ENCODE measurements at places on chromosomes 5 and 9.

DNA sequence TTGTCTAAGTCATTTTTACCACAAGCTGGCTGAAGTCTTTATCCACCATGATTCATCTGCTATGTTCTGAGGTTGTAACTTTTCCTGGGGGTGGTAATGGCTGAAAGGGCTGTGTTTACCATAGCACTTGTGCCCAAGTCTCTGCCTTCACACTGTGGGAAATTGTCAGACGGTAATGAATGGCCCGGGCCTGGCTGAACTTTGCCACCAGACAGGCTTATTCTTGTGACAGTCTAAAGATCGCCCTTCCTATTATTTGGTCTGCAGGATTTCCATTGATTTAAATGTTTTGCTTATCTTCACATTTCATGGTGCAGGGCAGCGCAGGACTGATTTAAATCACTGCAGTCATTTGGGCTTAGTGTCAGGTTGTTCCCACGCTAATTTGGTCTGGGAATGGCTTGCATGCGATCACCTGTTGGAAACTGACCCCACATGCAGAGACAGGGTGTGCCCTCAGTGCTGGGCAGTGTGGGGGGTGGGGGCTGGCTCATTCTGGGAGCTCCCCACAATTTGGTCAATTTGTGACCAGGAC lies 109.3 kb upstream of the ICE1 start:
- DNase-seq: no peak

- DNase-seq: no peak
These were observed 997 bp downstream of the AUH start for GRCh38 chr9:91360551-91361290.

- DNase-seq: peak; percentile 41
These were observed 41.0 kb downstream of the ESM1 start for GRCh38 chr5:54944364-54944763.

DNA sequence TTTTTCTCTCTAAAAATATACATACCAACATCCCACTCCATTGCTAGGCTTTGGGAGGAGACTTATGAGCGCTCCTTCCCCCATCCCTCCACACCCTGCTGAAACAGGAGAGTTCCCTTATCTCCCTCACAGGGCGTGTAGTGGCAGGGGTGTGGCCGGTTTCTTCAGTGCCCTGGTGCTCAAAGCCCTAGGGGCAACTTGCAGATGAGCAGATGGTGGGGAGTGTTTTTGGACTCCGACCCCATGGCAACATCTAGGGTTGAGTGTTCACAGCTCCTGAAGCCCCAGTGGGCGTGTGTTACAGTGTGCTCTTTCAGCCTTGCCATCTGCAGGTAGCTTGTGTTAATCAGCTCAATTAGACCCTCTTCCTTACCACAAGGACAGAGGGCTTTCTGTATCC lies 409.5 kb downstream of the MAT2B start:
- DNase-seq: no peak

DNA sequence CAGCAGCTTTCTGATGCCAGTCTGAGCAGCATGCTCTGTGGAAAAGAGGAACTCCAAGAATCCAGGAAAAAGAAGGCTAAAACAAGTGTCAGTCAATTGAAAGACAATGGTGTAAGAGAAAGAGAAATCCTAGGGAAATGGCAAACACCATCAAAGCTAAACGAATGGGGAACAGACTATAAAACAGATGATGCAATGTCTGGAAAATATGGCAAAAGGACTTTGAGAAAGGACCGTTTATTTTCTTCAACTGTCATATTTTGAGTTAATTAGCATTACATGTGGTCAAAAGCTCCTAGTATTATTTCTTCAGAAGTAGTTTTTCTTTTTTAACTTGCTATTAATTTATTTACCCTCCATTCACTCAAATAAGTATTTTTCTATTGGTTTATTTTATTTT lies 465.2 kb downstream of the LRRC70 start:
- no peak for DNase-seq

DNA sequence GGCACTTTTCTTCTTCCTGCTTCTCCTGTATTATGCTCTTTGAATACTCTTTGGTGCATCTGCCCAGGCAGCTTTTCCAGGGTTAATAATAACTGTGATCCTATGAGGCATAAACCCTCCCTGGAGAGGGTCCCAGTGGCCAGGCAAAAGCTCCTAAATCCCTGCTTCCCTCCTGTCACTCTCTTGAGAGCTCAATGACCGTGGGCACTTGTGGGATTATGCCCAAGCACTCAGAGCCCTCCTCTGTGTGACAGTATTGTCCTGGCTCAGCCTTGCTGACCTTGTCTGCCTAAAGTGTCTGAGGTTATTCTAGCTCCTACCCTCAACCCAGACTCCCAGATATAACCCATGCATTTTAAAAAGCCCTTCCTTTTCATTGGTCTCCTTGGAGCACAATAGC lies 51.9 kb downstream of the GALNT10 start:
- DNase-seq: no peak

GRCh38 chr9:74942801-74943200 lies 9.9 kb downstream of the C9orf40 start:
- peak; percentile 21 for DNase-seq

DNA sequence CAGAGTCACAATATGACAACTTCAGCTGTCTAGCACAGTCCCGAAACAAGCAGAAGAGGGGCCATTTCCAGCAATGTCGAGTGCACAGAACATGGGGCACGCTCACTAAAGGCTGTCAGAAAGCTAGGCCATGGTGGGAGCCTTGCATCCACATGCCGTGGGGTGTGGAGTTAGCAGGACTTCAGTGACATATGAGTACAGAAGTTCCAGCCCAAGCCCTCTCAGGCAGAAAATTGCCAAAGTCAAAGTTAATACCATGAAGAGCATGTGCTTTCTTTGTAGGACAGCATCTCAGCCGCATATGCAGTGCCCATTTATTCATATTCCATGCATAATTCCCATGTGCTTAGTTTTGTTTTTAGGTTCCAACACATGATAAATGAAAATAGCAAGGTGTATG lies 26.7 kb downstream of the ECM2 start:
- DNase-seq: no peak

DNA sequence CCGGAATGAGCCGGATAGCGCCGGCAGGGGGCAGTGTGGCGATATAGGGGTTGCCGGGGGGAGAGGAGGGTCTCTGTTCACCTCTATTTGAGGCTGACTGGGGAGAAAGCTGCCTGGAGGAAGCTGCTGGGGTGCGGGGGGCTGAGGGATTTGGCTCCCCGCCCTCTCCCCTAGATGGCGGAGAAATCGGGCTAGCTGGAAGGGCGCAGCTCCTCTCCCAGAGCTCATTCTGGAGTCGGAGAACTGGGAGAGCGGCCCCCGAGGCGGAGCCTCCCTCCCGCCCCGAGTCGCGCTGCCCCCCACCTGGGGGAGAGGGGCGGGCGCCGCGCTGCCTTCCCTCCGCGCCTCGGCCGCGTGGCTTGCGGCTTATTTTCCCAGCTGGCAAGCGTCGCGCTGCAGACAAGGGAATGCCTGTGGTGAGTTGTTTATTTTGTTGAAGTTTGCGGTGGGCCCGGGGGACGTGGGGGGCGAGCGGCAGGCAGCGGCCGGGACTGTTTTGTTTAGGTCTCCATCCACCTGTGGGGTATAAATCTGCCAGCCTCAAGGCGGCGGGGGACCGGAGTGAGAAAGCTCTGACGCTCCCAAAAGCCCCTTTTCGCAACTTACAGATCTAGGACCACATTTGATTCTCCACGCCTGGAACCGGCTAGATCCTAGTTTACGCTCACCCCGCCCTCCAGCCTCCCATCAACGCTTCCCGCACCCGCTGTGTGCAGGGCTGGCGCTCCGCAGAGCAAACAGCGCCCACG lies 4.1 kb upstream of the RGMB start:
- DNase-seq: peak; percentile 54

DNA sequence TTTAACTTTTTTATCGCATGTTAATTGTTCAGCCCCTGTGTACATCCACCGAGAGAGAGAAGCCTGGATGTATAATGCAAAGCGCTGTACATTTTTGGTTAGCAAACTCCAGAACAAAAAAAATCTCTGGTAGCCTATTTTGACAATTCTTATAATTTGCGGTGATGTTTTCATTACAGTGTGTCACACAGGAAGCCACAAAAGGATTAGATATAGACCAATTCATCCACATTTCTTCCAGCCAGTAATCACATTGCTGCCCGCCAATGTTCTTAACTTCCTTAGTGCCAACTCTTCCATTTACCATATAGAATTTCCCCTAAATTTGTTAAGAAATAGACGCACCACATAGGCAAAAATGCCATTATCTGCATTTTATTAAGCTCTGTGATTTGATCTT lies 435.6 kb downstream of the EFNA5 start:
- no peak for DNase-seq

GRCh38 chr5:51018423-51018822 lies 352.0 kb downstream of the PARP8 start:
- DNase-seq: no peak

GRCh38 chr9:30932226-30932625 lies 1452.2 kb upstream of the ACO1 start:
- DNase-seq: no peak

DNA sequence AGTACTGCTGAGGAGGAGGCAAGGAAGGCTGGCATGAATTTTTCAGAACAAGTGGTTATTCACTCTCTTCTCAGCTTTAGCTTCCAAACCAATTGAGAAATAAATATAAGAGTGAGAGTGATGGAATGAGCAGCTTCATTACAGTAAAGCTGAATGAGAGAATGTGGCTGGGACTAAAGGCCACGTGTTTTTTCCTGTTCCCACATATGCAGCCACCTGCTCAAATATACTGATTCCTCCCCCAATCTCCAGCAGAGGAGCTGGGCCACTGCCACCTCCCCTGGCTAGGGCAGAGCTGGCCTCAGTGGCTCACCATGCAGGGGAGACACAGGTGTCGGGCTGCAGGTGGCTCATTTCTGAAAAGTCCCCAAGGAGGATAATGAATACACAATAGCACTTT lies 1505.3 kb upstream of the WWC1 start:
- DNase-seq: no peak
